ENCODE measurements at places on chromosomes 2 and 18.

- DNase-seq = no peak
Observed at GRCh38 chr2:196413821-196414274, 225.7 kb upstream of the CCDC150 start.

DNA sequence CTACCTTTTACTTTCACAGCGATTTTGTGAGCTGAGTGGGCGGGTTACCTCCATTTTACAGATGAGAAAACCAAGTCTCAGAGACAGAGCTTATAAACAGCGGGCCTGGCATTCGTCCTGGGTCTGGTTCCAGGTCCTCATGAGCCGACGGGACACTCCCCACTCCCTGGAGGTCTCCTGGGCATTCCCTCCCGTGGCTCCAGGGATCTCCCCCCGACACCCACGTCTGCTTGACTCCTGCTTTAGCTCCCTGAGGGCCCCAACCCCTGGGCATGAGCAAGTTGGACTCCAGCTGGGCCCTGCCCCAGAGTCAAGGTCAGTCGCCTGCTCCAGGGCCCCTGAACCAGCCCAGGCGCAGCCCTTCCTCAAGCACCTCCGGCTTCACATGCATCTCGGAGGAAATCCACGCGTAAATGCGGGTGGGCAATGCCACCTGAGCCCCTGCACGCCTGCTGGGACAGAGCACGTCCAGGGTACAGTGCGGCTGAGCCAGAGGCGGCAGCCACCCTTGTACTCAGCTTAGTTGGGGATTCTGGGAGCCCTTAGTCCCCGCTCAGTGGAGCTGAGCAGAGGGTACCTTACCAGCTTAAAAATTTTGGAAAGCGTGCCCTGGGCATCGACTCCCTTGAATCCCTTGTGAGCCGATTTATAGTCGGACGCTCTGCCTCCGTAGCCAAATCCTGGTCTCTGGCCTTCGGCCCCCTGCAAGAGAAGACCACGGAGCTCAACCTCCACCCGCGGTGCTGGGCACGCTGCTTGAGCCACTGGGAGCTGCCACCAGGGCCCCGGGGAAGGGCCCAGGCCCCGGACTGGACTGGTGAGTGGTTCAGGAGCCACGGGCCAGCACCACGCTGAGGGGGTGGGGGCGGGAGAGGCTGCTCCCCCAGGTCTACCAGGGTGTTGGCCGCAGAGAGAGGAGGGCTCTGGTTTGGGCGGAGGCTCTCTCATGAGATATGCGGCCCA lies 148.1 kb downstream of the MBP start:
- peak; percentile 36 for DNase-seq

DNA sequence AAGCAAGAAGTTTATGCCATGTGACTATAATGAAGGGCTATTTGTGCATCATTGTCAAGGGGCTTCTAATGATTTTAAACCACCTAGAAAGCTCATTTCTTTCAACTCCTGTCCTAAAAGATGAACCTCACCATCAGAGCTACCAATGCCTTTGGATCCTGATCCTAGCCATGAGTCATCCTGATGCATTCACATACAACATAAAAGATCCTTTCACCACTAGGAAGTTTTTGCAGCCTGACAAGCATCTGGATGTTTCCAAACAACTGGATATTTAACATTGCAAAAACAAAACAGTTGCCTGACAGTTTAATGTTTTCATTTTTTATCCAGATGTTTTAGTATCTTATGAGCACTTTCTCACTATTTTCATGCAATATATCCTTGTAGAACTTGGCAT lies 425.3 kb downstream of the MBD2 start:
- no peak for DNase-seq

DNA sequence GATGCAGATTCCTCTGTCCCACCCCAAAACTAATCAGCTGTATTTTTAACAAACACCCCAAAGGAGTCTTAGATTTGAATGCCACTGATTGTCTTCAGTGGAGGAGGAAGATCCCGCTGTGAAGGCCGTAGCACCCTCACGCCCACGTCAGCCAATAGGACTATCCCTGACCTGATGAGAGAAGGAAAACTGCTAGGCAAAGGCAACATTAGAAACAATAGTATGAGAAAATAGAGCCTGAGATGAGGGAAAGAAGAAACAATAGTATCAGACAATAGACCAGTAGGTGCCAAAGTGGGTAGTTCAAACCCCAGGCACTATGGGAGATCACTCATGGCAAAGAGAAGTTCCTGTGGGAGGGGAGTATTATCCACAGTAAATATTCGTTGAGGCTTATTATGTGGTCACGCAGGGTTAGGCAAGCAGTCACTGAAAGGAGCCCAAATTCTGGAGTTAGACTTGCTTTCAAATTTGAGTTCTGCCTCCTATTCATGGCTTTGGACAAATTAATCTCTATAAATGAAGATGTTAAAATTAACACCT lies 2.8 kb downstream of the PCBP1 start:
- no peak for DNase-seq

GRCh38 chr2:230849633-230850357 lies 14.9 kb upstream of the ITM2C start:
- peak; percentile 80 for DNase-seq

GRCh38 chr18:35749701-35750100 lies 168.2 kb downstream of the GALNT1 start:
- DNase-seq = no peak

- DNase-seq = no peak
Observed at GRCh38 chr2:54524226-54524991, 68.3 kb downstream of the SPTBN1 start.

All from activated CD8-positive, alpha-beta memory T cell treated with anti-CD3 and anti-CD28 coated beads, Interleukin-2, amount 10 ng/mL, durations not matched to agents 7 days and 5 days (primary cell).